ENCODE measurements at places on chromosomes 12 and 14. TPM values are rescaled to one million over a fixed set of nuclear protein-coding genes. Genes with fewer than 3 reads are reported as not detected.
A peak's percentile ranks its signal among the peaks of the same experiment; 100 is the strongest.

GRCh38 chr12:64821116-64821630 lies 3.3 kb upstream of the TBC1D30 start:
- H3K27me3 ChIP-seq = peaks cover 30% of the 10 kb centered on the region
- H3K27ac ChIP-seq = no peak overlapping the region
- no peaks in the 10 kb centered on the region for H3K36me3 ChIP-seq
- H3K4me3 ChIP-seq = no peak overlapping the region

GRCh38 chr12:49619286-49619685 lies 4.1 kb upstream of the PRPF40B start:
- H3K27me3 ChIP-seq = no peaks in the 10 kb centered on the region
- no peak overlapping the region for H3K4me3 ChIP-seq
- H3K4me1 ChIP-seq = peaks cover 8% of the 10 kb centered on the region
- H3K27ac ChIP-seq = no peak overlapping the region
- DNase-seq = no peak
- H3K36me3 ChIP-seq = no peaks in the 10 kb centered on the region

- H3K27ac ChIP-seq = no peak overlapping the region
- no peak for DNase-seq
- H3K4me1 ChIP-seq = no peaks in the 10 kb centered on the region
- H3K4me3 ChIP-seq = no peak overlapping the region
- H3K36me3 ChIP-seq = no peaks in the 10 kb centered on the region
Measured at GRCh38 chr14:67887478-67887877, 67.9 kb downstream of the RAD51B start.

DNA sequence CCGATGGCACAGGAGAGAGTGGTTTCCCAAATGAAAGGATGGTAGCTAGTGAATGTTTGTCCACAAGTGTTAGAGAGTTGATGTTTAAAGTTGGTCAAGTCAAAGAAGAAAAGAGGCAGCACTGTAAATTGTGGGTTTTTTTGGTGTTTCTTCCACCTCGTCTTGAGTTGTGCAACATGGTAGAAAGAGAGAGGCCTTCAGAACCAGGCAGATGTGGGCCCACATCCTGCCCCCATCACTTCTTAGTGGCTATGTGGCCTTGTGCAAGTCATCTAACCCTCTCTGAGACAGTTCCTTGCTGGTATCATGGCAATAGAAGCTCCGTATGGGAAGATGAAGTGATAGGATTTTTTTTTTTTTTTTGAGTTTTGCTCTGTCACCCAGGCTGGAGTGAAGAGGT lies 60.8 kb downstream of the NDUFA12 start:
- DNase-seq = no peak
- H3K27ac ChIP-seq = no peak overlapping the region
- H3K4me1 ChIP-seq = no peaks in the 10 kb centered on the region
- H3K36me3 ChIP-seq = no peaks in the 10 kb centered on the region

DNA sequence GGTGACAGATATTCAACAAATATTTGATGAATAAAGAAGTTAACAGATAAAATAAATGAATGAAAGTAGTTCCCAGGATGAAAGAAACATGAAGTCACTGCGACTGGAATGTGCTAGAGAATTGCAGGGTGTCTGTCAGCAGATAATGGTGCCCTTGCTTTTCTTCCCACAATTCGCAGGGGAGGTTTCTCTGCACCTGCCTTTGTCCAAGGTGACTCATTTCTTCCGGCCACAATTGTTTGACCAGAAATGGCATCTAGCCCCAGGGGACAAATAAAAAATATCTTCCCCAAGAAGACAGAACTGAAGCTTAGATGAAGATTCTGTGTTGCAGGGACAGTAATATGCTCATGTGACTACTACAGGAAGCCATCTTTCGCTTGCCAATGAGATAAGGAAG lies 316.1 kb upstream of the TBX3 start:
- no peak for DNase-seq
- H3K27me3 ChIP-seq = no peaks in the 10 kb centered on the region
- H3K36me3 ChIP-seq = no peaks in the 10 kb centered on the region
- H3K27ac ChIP-seq = no peak overlapping the region
- H3K4me3 ChIP-seq = no peak overlapping the region

DNA sequence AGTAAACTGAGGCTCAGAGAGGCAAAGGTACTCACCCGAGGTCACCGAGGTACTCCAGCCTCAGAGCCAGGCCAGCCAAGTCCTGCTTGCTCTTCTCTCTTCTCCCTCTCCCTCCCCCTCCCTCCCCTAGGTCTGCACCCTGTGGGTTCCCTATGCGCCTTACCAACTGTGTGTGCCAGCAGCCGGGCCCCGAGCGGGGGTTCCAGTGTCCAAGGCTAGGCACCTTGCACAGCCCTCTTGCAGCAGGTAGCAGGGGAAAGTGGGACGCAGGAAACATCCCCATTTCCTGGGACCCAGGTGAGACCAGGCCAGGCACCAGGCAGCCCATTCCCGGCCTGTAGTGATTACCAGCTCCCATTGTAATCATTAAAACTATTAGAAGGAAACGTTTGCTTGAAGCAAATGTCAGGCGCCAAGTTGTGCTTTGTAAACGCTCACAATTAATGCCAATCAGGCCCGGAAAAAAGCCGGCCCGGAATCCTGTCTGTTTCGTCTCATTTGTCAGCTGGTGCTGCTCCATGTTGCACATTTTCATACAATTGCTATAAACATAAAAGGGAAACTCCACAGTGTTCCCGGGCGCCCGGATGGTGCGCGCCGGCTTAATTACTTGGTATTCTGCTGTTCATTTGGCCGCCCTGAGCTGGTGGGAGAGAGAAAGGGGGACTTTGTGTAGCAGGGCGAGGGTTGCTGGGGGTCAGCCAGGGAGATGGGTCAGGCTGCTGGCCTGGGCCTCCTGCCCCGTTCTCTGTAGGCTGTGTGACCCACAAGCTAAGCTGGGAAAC lies 11.9 kb downstream of the FAM222A start:
- H3K36me3 ChIP-seq = no peaks in the 10 kb centered on the region
- H3K27me3 ChIP-seq = no peaks in the 10 kb centered on the region
- no peaks in the 10 kb centered on the region for H3K4me1 ChIP-seq
- H3K4me3 ChIP-seq = no peak overlapping the region

DNA sequence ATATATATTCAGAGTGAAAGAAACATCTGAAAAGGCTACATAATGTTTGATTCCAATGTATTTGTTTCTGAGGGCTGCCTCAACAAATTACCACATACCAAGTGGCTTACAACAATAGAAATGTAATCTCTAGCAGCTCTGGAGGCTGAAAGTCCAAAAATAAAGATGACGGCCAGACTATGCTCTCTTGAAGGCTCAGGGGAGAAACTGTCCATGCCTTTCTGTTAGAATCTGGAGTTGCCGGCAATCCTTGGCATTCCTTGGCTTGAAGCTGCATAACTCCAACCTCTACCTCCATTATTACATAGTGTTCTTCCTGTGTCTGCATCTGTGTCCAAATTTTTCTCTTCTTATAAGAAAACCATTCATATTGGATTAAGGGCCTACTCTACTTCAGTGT lies 68.1 kb upstream of the PLEKHG7 start:
- H3K27ac ChIP-seq = no peak overlapping the region
- H3K27me3 ChIP-seq = no peaks in the 10 kb centered on the region
- H3K4me1 ChIP-seq = no peaks in the 10 kb centered on the region
- DNase-seq = no peak
- no peaks in the 10 kb centered on the region for H3K36me3 ChIP-seq

GRCh38 chr12:118346895-118347294 lies 25.8 kb downstream of the TAOK3 start:
- H3K36me3 ChIP-seq = no peaks in the 10 kb centered on the region
- no peak overlapping the region for H3K4me3 ChIP-seq
- no peak overlapping the region for H3K27ac ChIP-seq

DNA sequence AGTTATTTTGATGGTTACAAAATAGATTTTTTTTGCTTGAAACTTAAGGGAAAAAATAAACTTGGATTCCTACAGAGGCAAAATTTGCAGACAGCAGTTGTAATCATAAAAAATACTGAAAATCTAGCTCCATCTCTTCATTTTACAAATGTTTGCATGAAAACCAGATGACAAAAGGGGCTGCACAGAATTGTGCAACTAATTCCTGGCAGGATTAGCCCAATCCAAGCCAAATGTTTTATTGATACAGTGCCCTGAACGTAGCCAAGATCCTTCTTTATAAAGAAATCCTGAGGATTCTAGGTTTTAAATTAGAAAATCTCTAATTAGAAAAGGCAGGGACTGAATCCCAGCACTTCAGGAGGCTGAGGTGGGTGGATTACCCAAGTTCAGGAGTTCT lies 356.4 kb upstream of the SEL1L start:
- no peak for DNase-seq
- no peaks in the 10 kb centered on the region for H3K36me3 ChIP-seq
- H3K4me3 ChIP-seq = no peak overlapping the region
- no peak overlapping the region for H3K27ac ChIP-seq
- H3K4me1 ChIP-seq = no peaks in the 10 kb centered on the region
- no peaks in the 10 kb centered on the region for H3K27me3 ChIP-seq

DNA sequence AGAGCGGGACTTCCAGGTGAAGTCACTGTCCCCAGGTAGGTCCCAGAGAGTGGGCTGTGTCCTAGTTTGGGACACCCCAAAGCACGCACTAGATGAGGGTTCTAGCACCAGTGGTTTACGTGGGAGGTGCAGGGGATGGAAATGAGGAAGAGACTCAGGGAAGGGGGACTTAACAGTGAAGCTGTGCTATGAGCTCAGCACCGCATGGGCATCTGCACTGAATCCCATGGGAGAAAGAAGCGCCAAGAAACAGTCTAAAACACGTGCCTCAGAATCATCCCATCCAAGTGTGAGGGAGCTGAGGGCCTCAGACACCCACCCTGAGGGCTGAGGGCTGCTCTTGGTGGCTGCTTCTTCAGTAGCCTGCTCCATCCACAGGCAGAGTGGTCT lies 71.5 kb upstream of the ZFP36L1 start:
- no peak for DNase-seq
- no peak overlapping the region for H3K4me3 ChIP-seq
- no peaks in the 10 kb centered on the region for H3K36me3 ChIP-seq
- H3K27me3 ChIP-seq = no peaks in the 10 kb centered on the region
- H3K27ac ChIP-seq = no peak overlapping the region
- no peaks in the 10 kb centered on the region for H3K4me1 ChIP-seq

DNA sequence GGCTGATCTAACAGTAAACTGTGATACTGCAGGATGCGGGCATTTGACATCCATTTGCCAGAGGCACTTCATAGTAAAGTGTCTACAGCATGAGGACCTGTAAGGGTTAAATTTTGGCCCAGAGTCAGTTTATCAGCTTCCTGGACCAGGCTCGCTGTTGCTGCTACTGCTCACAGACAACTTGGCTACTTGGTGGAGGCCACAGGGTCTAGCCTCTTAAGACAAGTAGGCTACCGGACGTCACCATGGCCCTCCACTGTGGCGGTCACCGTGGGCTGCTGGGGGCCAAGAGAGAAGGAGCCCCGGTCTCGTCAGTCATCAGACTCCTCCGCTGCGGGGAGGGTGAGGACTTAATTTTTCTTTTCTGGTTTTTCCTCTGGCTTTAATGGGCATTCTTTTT lies 117.3 kb upstream of the PZP start:
- no peaks in the 10 kb centered on the region for H3K27me3 ChIP-seq
- H3K4me1 ChIP-seq = no peaks in the 10 kb centered on the region
- H3K4me3 ChIP-seq = no peak overlapping the region
- H3K27ac ChIP-seq = no peak overlapping the region
- H3K36me3 ChIP-seq = no peaks in the 10 kb centered on the region

- no peak overlapping the region for H3K27ac ChIP-seq
- no peaks in the 10 kb centered on the region for H3K36me3 ChIP-seq
- H3K4me1 ChIP-seq = no peaks in the 10 kb centered on the region
- DNase-seq = no peak
- no peak overlapping the region for H3K4me3 ChIP-seq
Measured at GRCh38 chr12:16579041-16579440, 26.9 kb downstream of the LMO3 start.

DNA sequence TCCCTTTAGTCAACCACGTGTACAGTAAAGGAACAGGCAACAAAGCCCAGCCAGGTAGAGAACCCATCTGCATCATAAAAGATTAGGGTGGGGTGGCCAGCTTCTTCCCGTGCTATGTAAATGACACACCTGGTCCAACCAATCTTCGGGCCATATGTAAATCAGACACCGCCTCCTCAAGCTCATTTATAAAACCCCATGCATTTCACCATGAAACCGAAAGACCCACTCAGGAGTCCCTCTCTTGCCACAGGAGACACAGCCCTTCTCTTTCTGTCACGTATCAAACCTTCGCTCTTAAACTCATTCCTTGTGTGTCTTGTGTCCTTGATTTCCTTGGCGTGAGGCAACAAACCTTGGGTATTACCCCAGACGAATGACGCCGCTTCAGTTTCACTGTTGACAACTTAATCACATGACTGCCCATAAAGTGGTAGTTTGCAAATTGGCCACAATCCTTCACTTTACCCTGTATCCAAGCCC lies 59.8 kb upstream of the TBPL2 start:
- DNase-seq = peak; percentile 72
- no peaks in the 10 kb centered on the region for H3K27me3 ChIP-seq
- H3K27ac ChIP-seq = peak overlapping the region; percentile 71
- no peaks in the 10 kb centered on the region for H3K4me1 ChIP-seq

DNA sequence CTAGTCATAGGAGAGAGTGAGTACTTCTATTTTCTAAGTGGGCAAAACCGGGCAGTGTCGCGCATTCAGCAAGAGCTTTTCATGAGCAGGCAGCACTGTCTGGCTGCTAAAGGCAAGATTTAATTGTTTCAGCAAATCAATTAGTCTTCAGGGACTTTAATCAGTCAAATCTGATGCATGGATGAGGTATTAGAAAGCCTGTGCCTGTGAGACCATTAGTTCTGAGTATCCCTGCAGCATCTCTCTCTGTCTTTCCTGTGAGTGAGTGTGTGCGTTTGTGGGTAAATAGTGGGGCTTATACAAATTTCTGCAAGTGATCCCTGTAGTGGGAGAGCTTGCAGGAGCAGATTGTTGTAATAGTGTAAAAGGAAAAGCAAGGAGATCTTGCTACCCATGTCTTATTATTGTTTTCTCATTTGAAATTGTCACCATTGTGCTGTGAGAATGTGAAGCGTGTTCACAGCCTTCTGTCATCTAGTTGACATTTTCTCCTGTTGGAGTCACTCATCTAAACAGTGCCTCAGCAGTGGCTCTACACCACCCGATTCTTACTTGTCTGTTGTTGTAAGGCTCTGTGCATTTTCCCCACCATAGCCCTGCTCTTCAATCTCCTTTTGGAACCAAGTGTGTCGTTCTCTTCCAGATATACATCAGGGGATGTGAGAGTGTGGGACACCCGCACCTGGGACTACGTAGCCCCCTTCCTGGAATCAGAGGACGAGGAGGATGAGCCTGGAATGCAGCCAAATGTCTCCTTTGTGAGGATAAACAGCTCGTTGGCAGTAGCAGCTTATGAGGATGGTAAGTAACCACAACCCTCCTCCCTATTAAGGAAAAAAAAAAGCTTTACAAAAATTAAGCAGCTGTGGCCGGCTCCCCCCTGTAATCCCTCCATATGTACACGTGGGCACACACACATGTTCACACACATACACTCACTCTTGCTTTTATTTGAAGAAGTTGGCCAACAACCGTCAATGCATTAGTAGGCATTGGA lies 53.6 kb downstream of the FBXW8 start:
- no peaks in the 10 kb centered on the region for H3K27me3 ChIP-seq
- H3K4me1 ChIP-seq = no peaks in the 10 kb centered on the region
- no peak overlapping the region for H3K27ac ChIP-seq
- peaks cover 4% of the 10 kb centered on the region for H3K36me3 ChIP-seq
- no peak overlapping the region for H3K4me3 ChIP-seq

- no peaks in the 10 kb centered on the region for H3K36me3 ChIP-seq
- H3K27me3 ChIP-seq = no peaks in the 10 kb centered on the region
- H3K27ac ChIP-seq = no peak overlapping the region
- DNase-seq = no peak
- H3K4me1 ChIP-seq = no peaks in the 10 kb centered on the region
Measured at GRCh38 chr14:58607952-58608317, 29.8 kb upstream of the DACT1 start.

Gene TOX4
- total RNA-seq = 71.8 TPM

Gene CLEC1B
- total RNA-seq = not detected

Gene ARF3
- 261 TPM for total RNA-seq
